ENCODE measurements at places on chromosomes 5 and 9.

DNA sequence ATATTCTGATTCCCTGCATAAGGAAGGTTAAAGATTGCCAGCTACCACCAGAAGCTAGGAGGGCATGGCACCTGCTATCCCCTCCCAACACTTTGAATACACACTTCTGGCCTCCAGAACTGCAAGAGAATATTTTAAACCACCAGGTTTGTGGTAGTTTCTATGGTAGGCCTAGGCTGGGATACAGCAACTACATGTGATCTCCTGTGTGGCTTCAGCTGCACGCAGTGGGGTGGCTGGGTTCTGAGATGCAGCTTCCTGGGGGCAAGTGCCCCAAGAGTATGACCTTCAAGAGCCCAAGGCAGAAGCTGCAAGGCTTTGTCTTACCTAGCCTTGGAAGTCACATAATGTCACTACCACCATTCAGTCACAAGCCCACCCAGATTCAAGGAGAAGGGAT is 39.6 kb downstream of the GCNT4 start:
- no peak for DNase-seq

DNA sequence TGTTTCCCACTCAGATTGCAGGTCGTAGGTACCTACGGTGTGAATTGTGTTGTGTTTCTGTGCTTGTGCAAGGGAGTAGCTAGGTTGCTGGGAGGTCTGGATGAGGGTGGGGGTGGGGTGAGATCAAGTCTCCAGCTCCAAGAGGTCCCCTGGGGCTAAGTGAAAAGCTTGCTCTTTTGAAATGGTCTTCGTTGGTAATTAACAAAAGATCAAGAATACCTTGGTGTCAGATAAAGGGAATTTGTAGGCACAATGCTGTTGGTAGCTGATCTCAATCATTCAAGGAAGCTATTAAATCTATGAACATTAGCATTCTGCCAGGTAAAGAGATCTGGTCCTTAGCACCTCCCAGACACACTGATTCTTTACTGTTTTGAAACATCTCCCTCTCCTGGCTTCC is 928 bp upstream of the PCDHGC4 start:
- no peak for DNase-seq

DNA sequence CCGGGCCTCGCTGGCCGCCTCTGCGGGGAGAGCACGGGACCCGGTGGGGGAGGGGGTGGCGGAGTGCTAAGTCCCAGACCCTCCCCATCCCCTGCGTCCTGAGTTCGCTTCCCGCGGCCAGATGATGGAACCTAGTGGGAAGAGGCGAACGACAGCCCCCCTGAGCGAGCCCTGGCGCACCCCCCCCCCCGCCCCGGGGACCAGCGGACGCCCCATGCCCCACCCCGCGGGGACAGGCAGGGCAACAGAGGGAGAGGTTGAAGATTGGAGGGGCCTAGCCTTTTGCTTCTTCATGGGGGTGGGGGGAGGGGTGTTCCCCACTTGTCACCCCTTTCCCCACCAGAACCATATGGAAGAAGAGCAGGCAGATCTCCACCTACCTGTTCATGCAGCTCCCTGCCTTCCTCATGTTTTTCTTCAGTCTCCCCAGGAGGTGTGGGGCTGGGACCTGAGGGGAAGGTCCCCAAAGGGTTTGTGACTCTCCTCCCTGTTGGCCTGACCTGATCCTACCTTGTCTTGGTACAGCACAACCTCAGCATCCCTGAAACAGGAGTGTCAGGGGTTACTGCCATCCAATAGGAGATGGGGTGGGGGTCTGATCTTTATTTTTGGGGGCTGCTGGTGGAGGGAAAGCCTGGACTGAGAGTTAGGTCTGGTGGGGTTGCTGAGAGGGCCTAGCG is 485 bp downstream of the FAM53C start:
- DNase-seq = no peak

DNA sequence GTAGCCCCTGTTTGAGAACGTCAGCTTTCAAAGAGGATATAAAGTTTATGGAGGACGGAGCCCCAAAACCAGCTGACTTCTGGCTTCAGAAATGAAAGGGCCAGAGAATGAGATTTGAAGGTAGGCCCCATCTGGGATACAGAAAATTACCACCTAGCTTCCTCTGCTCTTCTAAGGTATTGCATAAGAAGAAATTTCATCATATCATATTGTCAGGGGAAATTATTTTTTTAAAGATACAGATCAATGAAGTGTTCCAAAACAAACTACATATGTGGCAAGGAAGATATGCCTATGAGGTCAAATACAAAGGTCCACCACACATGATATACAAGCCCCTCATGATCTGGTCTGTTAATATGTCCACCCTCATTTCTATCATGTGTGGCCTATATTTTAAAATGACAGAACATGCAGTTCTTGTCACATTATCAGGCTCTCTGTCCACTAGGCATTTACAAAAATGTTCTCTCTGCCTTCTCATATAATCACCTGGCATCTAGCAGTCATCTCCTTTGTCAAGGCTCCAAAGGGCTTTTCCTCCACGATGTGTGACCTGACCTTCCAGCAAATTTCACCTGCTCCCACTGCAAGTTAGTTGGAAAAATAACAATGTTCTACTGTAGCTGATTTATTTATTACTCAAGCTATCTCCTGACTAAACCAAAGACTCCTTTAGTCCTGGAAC is 83.1 kb downstream of the DPYSL3 start:
- no peak for DNase-seq

GRCh38 chr9:72254901-72255545 is 105.8 kb downstream of the GDA start:
- no peak for DNase-seq

GRCh38 chr9:106479679-106480078 is 383.3 kb upstream of the ZNF462 start:
- no peak for DNase-seq

- no peak for DNase-seq
These were observed 27.3 kb upstream of the MUSK start for GRCh38 chr9:110641293-110641692.

DNA sequence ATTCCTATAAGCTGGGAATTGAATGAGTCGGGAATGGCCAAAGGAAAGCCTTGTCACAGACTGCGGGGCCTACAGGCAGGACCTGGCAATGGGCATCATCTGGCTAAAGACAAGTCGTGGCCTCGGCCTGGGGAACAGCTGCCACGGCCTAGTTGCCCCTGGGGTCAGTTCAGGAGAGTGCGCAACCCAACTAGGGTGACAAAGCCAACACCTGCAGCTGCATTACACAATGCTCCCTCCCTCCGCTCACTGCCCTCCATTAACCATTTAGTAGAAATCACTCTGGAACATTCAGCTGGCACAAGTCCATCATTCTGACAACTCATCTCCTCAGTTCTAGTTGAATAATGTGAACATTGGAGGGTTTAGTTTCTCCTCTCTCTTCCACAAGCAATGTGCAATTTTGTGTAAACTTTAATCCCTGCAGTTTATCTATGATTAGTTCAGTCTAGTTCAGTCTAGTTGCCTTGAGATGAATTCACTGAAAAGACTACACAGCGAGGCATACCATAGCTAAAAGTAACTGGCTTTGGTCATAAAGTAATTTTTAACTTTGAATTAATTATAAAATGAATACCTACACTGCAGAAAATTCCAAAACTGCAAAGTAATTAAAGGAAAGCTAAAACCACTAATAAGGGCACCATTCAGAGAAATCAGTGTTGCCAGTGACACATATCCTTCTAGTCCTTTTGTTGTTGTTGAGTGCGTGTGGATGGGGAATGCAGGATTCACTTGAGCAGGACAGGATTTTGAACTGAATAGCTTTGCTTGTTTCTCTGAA is 5.1 kb downstream of the GLDC start:
- DNase-seq = no peak

GRCh38 chr5:78751872-78752271 is 103.3 kb upstream of the LHFPL2 start:
- no peak for DNase-seq

DNA sequence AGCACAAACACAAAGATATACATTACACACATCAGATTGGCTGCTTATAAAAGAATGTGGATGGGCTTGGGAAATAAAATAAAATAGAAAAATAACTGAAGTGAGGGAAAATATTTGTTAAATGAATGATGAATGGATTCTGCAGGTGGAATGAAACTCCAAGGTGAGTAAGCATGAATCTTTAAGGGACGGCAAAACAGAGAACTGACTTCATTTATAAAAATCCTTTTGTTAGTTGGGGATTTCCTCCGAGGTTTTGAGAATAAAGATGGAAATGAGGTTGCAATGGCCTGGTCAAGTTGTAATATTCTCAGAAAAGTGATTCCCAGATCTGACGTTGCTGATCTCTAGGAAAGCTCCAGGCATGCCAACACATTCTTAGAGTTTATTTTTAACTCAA is 20.9 kb upstream of the SEMA6A start:
- no peak for DNase-seq

DNA sequence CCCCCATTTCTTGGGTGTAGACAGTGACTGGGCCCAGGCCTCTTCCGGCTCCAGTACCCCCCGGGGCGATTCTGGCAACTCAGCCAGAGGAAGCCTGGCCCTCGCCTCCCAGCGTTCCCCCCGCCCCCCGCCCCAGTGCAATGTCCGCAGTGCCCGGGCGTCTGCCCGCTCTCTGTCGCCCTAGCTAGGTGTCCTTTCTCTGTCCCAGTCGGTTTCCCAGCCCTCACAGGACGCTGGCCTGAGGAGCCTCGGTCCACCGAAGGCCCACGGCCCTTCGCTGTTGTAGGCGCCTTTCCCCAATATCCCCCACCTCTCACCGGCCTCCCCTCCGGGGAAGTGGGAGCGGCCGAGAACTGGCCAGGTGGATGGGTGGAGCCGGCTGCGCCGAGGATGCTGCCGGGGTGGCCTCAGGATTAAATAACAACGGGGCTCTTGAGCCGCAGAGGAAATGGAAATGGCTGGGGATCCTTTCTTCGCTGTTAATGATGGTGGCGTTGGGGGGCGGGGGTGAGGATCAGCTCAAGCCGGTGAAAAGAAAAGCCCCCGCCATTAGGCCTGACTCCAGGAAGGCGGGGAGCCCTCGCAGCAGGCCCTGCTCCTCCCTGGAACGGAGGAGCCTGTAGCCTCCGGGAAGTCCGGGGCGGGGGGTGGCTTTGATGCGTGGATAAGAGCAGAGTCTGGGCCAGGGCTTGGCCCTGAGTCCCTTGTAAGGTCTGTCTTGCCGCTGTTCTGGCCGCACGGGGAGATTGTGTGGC is 1.1 kb upstream of the SPRY4 start:
- peak; percentile 93 for DNase-seq

Measured in LoVo (cell line).